ENCODE measurements at places on chromosomes 4 and X.

GRCh38 chrX:47543496-47543895 lies 17.5 kb upstream of the ARAF start:
- DNase-seq, result no peak

DNA sequence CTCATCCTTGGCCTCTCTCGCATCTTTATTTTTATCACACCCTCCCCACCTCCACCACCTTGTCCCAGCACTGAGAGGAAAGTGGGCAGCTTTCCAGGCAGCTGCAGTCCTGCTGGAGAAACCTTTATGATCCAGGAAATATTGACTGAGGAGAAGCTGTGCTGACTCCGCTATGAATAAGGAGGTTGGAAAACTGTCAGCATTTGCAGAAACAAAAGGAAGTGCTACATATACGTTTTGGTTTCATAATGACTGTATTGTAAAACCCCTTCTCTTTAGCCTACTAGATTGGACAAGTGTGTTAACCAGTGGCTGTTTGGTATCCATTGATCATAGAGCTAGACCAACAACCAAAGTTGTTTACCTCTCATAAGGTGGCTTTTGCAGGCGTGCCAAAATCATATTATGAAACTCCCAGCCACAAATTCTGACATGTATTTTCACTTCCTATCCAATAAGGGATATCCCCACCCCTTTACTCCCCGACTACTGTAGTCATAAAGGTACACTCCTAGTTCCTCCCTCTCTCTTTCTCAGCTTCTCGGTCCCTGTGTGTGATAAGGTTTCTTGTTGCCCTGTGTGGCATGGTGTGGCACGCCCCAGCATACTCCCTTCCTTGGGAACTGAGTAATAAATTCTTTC lies 88.4 kb downstream of the GPR143 start:
- DNase-seq, result peak; percentile 39

DNA sequence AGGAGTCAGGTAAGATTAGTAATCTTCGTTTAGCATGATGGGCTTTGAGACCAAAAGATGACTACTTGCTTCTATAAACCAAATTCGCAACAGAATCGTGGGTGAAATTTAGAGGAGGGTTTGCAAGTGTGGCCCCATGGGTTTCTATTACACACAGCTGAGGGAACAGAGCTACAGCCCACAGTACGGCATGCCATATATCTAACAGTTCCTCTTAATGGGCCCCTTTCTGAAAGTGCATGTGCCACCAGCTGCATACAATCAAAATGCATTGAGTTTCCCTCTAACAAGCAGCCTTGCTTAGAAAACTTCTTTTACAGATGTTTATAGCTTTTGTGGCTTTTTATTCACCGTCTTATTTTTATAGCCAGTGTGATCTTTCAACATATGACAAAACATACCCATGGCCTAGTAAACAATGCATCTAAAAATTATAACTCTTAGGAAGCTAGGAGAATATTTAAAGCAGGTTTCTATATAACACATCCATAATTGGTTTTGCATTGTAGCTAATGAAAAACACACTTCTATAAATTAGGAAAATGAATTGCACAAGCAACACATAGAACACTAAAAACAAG lies 202.1 kb downstream of the PRDM5 start:
- DNase-seq, result no peak

DNA sequence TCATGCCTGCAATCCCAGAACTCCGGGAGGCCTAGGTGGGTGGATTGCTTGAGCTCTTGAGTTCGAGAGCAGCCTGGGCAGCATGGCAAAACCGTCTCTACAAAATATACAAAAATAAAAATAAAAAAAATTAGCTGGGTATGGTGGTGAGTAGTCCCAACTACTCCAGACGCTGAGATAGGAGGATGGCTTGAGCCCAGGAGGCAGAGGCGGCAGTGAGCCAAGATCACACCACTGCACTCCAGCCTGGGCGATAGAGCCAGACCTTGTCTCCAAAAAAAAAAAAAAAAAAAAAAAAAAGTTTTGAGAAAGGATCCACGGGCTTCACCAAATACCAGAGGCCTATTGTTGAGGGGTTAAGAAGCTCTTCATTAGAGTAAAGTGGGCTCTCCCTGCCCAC lies 8.0 kb downstream of the SUPT20HL2 start:
- DNase-seq, result no peak

DNA sequence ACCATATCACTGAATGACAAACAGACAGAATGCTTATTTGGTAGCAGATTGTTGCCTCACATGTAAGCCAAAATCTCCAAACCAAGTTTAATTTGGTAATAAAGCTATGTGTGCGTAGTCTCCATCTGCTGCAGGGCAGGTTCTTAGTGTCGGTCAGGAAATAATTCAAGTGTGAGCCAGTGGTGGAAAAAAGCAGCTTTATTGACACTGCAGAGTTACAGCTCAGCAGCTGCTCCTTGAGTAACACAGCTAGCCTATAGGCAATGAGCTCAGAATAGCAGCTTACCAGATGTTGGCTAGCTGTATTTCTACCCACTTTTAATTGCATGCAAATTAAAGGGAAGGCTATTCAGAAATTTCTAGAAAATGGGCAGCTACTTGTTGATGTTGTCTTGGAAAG lies 757.8 kb upstream of the HS3ST1 start:
- DNase-seq, result no peak

GRCh38 chr4:187668526-187669082 lies 327.0 kb upstream of the ZFP42 start:
- DNase-seq, result peak; percentile 76

DNA sequence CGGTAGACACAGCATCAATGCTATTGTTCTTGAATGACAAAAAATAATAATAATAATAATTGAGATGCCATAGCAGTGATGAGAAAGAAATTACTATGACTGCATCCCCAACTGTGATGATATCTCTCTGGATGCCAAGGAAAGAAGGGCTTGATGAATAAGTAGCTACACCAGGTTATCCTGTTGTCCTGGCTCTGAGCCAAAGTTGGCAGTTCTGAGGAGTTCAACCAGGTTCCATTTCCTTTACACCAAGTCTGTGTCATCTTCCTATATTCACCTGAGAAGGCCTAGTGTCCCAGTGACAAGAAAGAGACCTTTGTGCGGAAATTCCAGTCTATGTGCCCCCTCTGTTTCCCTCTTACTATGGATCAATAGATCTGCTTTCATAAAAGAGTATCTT lies 3.4 kb upstream of the MAML3 start:
- DNase-seq, result no peak

GRCh38 chr4:77104791-77105540 lies 29.2 kb upstream of the CCNI start:
- DNase-seq, result peak; percentile 53

GRCh38 chr4:28228561-28229491 lies 1368.2 kb downstream of the STIM2 start:
- peak; percentile 7 for DNase-seq

GRCh38 chr4:112031712-112032328 lies 113.4 kb upstream of the FAM241A start:
- DNase-seq, result peak; percentile 77

DNA sequence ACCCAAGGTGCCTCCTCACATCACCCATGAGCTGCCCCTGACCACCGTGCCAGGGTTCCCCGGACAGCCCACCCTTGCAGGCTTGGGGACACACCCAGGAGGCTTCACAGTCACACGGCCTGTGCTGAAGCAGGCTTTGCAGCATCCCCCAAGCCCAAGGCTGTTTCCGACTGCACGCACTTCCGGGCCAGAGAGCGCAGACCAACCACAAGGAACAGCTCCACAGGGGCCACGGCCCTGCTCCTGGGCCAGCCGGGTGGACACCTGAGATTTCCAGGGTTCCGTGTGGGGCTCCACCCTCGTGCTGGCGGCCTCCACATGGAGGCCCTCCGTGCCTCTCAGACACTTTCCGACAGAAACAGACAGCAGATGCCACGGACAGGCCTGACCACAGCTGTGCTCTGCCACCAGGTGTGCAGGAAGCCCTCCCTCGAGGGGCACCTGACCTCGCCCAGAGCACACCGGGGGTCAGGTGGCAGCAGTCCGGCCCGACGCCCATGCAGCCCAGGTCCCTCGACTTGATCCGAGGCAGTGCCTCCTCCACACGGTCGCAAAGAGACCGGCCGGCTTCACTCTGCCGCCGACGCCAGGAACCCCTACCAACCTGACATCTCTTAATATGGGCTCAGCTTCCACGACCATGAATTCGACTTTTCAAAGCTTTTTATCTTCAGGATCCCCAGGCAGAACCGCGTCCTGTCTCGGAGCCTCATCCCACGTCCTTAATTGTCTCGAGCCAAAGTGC lies 8.0 kb downstream of the CTBP1 start:
- no peak for DNase-seq

DNA sequence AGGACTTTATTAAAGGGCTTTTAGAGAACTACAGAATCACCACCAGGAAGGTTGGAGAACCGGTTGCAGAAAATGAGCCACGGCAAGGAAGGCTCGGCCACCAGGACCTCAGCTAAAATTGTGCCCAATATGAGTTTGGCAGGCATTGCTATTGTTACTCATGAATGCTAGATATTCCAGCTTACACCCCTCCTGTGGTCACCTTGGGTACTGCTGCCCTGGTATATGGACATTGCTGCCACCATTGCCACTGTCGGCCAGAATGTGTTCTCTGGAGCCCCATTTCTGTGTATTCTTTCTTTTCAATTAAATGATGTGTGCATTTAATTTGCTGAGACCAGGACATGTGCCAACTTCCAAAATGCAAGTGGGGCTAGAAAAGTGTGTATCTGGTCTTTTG lies 626.7 kb upstream of the BOD1L1 start:
- DNase-seq, result peak; percentile 59

- peak; percentile 16 for DNase-seq
Observed at GRCh38 chrX:106619797-106620196, 8.0 kb downstream of the RADX start.

- DNase-seq, result peak; percentile 28
Observed at GRCh38 chr4:140893939-140894338, 137.8 kb upstream of the TBC1D9 start.

GRCh38 chr4:166700592-166700991 lies 533.7 kb downstream of the SPOCK3 start:
- DNase-seq, result no peak

DNA sequence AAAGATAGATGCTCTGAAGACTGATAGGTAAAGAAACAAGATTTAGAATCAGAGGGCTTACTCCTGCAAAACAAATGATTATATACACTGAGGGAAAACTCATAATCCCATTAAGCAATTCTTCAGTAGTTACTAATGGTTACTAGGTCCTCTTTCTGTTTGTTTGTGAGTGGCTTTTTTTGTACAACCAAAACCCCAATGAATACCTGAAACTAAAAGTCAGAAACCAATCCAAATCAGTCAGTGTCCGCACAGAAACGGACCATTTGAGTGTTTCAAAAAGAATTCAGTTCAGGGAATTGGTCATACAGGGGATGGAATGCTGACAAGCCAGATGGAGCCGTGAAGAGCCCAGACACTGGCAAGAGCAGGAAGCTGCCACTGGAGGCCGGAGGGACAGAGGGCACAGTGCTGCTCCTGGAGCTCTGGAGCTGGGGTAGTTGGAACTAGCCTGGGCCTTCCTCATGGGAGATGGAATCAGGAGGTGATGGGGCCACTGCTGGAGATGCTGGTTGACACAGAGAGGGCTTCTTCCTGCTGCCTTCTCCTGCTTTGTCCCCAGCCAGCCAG lies 31.9 kb downstream of the SETD7 start:
- DNase-seq, result no peak

- DNase-seq, result no peak
Observed at GRCh38 chr4:815464-816146, 10.3 kb downstream of the CPLX1 start.

GRCh38 chrX:16870862-16871815 lies 977 bp upstream of the RBBP7 start:
- DNase-seq, result no peak

GRCh38 chr4:76036855-76037254 lies 985 bp upstream of the CXCL11 start:
- DNase-seq, result no peak

GRCh38 chr4:22692736-22693135 lies at the start of gene GBA3:
TSS of gene GBA3 (plus strand) at chr4:22692937.
- no peak for DNase-seq

- DNase-seq, result peak; percentile 14
Observed at GRCh38 chrX:72079607-72080006, 52.1 kb downstream of the RTL5 start.

DNA sequence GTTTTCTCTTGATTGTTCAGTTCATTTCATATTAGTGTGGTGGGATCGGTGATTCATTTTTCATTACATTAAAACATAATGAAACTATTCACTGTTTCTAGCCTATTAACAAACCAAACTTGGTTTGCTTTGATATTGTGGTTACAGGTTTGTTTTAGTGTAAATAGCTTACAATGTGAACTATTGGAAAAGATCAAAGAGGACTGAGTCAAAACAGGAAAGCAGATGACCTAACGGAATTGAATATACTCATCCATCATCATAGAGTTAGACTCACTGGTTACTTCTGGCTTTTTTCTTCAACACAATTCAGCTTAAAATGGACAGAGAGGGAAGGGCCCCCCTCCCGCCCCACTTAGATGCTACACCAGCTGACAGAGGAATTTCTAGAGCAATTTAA lies 616.2 kb upstream of the AADAT start:
- no peak for DNase-seq

GRCh38 chr4:151418856-151419255 lies 9.9 kb downstream of the FHIP1A start:
- DNase-seq, result no peak

- no peak for DNase-seq
Observed at GRCh38 chrX:38474543-38474942, 86.8 kb upstream of the TSPAN7 start.

- peak; percentile 86 for DNase-seq
Observed at GRCh38 chr4:185219551-185220344, 10.3 kb downstream of the SNX25 start.

DNA sequence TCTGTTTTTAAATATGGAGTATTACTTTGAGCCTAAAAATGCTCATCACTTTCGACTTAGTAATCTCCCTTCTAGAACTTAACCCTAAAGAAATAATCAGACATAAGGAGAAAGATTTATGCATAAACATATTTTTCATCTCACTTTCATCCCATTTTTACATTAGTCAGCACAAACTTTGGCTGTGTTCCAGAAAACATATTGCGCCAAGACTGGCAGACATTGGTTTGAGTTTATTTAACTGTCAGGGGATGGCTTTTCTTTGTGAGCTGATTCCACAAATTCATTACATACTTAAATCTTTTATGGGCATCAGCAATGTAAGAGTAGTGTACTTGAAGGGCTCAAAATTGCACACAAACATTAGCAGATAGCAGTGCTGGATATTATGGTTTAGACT lies 23.7 kb downstream of the MAOA start:
- peak; percentile 67 for DNase-seq

- no peak for DNase-seq
Observed at GRCh38 chrX:6210230-6210629, 18.4 kb downstream of the NLGN4X start.

DNA sequence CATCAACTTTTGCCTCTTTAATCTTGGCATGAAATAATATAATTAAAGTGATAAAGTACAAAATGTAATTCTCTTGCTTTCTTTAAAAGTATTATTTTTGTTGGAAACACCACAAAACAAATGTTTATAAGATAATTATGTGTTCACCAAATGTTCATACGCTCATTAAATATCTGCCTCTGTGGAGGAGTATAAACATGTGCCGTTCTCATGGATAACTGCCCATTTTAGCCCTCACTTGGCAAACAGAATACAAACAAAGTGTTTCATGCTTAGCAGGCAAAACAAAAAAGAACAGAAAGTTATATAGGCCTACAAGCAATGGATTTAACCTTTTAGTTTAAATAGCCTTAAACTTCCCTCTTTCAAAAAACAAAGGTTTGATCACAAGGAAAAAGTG lies 800.5 kb upstream of the DIAPH2 start:
- peak; percentile 58 for DNase-seq
